ENCODE measurements at places on chromosomes 12 and 14.
A peak's percentile ranks its signal among the peaks of the same experiment; 100 is the strongest.

- DNase-seq, result peak; percentile 22
Measured at GRCh38 chr14:47278233-47278842, 397.1 kb downstream of the MDGA2 start.

DNA sequence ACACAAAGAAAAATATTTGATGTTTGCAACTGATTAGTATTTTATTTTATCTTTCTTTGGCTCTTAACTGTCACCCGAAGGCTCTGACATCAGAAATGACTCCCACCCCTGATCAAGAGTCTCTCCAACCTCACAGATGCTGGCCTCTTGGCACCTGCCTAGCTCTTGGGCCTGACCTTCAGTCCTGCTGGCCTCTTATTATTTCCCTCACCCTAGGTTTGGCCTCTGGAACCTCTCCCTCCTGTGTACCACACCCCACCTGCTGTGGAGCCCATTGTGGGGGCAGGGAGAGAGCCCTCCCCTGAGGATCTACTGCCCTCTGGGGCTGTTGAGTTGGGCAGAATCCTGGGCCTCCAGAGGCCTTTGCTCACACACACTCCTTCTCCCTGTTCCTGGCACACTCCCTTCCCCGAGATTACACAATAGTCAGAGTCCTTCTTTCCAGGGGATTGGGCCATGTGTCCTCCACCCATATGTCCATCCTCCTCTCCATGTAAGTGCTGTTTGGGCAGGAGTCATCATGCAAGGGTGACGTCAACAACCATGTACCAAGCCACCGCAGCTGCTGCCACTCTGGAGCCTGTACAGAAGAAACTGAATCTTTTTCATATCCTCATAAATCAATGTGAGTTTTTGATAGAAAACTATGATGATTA is 124.3 kb downstream of the RASSF9 start:
- DNase-seq, result no peak

DNA sequence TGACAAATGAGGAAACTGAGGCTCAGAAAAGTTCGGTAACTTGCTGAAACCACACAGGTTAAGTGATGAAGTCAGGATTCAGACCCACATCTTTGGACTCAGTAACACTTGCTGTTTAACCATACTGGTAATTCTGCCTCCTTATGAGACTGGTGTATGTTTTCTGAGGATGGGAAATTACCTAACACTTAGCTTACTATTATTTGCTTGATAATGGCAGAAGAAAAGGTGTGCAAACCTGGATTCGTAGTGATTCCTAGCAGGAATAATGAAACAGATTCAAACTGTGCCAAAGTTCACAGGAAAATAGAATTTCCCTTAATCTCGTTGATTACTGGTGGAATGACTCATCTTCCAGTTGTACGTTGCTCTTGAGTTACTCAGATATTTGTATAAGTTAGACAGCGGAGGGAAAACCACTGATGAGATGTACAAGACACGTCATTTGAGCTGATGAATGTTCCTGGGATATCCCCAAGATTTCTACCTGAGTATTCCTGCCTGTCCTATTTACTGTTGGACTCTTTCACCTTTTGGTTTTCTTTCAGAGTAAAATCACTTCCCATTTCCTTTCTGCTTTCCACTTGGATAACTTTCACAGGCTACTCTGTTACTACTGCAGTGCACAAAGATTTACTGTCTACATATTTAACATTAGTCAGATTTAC is 37.5 kb downstream of the PRORP start:
- no peak for DNase-seq

DNA sequence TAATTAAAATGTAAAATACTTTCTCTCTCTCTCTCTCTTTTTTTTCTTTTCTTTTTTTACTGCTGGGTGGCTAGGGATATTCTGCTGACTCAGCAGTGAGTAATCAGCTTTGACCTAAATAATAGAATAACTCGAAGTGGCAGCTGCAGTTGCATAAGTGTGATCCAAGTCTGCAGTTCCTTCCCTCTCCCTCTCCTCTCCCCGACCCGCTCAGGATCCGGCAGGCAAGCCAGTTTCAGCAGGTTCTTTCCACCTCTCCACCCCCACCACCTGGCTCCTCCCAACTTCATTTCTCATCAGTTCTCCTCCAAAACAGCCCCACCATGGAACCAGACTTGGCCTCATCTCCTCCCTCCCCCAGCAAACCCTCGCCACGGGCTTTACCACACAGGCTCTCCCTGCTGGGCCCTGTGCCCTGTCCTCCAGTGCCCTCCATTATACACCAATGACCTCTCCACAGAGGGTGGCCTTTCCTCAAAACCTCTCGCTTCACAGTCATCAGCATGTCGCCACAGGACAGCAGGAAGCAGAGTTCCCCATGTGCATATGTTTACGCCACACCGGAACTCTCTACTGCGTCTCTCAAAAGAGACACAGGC is 22.4 kb downstream of the SLC7A8 start:
- no peak for DNase-seq

DNA sequence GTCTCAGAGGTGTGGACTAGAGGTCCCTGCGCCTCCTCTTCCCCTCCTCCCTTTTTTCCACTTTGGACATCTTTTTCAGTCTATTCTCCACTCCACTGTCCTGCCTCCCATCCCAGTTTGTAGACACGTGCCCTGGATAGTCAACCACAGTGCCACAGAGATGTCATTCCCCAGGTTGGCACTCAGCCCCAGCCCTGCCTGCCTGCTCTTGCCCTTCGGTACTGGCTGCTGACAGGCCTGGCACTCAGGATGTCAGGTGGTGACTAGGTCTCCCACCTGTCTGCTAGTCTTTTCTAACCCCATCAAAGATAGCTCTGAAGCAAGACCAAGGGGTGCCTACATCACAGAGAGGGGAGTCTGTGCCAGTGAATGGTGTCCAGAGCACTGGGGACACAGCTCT is 15.8 kb downstream of the KRT71 start:
- DNase-seq, result no peak

- no peak for DNase-seq
Measured at GRCh38 chr12:11171969-11172675, 1.1 kb downstream of the SMIM10L1 start.

DNA sequence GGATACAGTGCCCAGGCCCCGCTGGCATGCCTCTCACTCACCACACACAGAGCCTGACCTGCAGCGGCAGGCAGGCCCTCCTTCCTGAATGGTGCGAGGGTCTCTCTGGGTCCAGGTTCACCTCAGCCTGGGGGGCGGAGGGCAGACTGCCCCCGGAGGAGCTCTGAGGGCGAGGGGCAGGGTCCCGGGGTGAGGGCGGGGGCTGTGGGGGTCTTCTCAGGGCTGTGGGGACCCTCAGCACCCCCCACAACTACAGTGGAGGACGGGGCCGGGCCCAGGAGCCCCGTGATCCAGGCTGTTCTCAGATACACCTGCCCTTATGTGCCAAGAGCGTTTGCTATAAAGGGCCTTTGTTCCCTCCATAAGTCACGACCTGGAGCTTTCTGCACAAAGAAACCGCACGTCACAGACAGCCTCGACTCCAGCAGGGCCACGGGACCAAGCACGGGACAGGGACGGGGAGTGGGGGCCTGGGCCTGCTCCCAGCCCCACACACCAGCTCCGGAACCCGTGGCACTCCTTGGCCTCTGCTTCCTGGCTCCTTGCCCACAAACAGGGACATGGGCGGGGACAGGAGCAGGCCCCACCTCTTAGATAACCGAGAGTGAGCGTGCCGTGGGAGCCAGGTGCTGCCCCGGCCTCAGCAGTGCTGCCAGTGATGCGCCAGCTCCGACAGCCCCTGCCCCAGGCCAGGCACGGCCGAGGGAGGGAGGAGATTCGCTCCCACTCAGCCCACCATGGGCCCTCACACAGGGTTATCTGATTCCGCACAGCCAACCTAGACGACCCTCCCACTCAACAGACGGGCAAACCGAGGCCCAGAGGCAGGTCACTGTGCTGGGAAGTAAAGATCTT is 101.9 kb downstream of the RFLNA start:
- no peak for DNase-seq

DNA sequence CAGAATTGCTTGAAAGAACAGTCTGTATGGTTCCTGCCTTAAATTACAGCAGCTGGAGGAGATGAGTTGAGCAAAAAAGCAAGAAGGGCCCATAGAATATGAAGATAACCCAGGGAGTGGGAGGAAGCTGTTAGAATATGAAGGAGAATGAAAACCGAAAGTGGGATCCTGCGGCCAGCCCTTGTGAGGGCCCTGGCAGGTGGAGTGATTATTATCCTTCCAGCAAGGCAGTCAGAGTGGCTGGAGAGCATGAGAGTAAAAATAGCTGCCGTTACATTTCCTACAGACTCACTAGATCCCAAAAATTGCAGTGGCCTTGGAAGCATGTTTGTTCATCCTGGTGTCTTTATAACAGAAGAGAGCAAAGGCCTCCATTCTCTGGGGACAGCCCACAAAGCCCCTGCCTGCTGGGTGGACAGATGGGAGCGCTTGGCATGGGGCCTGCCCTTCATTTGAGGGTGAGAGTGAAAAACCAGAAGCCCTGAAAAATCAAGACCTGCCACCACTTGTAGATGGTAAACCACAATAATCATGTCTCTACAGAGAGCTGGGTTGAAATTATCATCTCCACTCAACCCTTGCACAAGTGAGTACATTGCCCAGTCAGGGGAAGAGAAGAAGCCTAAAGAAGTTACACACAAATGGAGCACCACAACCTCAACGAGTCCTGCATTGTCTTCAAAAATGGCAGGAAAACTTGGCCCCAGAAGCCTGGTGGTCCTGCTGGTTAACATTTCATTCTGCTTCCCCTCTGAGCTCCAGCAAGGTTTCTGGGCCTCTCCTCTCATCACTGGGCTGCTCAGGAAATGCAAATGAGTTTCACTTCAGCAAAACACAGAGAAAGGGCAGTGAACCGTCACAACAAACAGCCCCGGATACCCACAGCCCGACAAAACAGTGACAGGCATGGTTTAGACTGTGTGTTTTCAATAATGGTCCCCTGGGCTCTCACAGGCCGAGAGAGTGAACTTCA is 20.5 kb downstream of the ZDHHC22 start:
- no peak for DNase-seq

DNA sequence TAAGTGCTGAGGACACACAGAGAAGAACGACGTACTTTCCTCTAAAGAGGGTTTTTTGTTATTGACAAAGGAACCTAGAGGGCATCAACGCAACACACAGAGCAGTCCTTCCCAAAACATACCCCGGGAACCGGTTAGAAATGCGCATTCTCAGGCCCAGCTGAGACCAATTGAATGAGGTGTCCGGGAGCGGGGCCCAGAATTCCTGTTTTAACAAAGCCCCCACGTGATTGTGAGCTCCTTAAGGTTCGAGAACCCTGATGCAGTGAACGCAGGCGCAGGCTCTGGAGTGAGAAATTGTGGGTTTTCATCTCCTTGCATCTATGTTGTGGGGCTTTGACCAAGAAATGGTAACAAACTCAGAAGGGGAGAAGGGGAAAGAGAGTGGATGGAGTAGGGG is 51.0 kb upstream of the TBX3 start:
- DNase-seq, result no peak

DNA sequence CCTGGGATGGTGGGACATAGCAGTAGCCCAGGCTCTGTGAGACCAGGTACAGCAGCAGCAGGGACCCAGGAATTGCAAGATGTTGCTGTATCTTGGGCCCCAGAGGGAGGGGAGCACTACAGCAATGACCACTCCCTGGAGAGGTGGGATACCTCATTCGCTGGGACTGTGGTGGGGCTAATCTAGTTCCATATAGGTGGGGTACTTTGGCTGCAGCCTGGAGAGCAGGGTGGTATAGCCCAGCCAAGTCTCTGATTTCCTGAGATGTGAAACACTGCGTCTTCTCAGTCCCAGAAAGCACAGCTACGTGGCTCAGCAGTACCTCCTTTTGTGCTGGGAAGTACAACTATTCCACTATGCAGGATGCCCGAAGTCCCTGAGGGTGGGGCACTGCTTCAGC is 163.7 kb upstream of the ARHGAP5 start:
- no peak for DNase-seq

DNA sequence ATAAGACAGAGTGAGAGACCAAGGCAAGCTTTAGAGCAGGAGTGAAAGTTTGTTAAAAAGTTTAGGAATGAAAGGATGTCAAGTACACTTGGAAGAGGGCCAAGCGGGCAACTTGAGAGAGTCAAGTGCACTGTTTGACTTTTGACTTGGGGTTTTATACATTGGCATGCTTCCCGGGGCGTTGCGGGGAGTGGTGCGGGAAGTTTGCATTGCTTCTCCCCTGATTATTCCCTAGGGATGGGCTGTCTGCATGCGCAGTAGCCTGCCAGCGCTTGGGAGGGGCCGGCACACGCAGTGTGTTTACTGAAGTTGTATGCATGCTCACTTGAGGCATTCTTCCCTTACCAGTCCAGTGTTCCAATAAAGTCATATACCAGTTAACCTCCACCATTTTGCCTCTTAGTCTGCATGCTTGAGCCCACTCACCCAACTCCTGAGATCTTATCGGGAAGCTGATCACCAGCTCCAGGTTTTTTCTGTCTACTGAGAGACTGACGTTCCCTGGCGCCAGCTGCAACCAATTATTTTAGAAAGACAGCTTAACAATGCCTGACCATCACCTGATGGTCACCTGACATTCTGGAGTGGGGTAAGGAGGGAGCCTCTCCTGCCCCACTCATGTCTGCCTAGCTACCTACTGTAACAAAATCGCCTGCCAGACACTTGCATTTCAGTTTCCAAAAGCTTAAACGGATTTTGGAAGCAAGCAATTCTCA is 53.2 kb downstream of the DACT1 start:
- no peak for DNase-seq

DNA sequence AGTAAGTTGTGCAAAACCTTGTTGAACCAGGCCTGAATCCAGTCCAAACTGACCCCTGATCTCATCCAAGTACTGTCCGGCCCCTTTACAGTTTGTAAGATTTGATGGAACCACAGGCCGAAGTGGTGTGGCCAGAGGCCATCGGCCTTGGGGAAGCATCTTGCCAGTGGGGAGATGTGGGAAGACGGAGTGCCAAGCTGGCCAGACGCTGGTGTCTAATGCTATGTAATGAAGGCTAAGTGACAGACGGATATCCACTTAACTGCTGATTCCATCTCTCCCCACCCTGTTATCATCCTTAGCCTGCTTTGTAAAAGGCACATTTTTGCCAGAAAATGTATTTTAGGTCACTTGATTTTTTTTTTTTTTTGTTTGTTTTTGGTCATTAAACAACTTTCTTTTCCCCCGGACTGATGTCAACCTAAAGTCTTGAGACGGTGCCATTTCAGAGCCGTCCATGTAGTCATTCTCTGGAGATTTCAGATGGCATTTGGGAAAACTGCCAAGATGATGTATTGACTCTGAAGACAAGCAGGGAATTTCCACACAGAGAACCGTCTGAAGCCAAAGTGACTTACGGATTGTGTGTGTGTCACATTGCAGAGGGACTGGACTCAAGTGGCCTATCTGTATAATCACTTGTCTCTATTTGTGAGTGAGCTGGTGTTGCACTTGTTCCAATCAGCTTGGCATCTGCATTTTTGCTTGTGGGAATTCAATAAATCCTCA is 86.5 kb upstream of the MANSC4 start:
- DNase-seq, result no peak

All from stimulated activated CD4-positive, alpha-beta T cell treated with anti-CD3 and anti-CD28 coated beads, Interleukin-1b, Interleukin-23, amount 100 ng/mL, for 48 hours (primary cell).